Activated CD4-positive, alpha-beta T cell treated with anti-CD3 and anti-CD28 coated beads, Interleukin-2, amount 50 U/mL, for 1 hour (primary cell): ENCODE measurements at places on chromosomes 6 and 20.

DNA sequence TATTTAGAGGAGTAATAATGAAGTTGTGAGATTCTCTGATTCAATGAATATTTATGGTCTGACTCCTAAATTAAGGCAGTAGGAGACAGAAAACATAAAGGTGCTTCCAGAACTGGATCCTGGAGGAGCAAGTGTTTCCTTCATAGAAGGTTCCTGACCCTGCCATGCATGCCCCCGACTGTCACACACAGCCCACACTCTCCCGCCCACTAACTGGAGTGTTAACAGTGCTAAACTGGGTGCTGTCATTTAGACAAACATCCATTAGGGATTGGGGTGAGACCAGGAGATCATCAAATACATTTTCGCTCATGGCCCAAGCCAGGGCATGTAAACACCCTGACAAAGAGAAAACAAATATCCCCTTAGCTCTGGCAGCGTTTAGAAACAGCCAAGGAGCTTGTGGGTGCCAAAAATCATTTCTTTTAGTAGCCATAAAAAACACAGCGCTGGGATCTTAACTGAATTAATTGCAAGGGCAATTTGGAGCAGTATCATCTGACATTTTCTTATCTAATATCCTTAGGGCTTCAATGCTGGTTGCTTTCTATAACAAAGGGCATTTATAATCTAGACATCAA, 46.8 kb downstream of the INSM1 start:
- no peak for DNase-seq

DNA sequence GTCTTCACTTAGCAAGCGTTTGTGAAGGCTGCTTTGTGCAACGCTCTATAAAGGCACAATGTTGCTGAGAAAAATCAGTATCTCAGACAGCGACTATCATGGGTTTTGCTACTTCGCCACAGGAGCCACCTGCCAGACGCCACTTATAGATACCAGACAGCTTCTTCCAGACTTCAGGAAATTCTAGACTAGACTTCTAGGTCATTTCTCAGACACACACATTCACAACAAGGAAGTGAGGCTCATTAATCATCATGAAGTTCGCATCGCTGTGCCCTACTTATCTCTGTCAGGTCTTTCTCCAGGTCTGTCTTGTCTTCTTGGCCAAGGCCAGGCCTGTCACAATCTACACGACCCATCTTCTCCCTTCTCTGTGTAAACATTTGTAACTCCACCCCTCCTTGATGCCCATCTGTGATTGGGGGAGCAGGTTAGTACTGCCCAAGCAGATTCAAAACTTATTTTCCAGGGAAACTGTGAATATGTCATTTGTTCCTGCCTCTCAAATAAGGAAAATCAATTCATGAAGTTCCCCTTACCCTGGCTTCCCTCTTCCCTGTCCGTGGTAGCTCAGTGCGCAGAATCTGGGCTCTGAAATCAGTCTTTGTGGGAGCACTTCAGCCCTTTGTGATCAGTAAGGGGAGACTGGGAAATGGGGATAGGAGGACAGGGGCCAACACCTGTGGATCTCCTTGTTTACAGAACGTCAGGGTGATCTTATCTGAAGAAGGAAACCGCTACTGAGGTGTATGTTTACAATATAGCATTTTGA, 115.5 kb downstream of the TNFAIP3 start:
- DNase-seq = no peak

DNA sequence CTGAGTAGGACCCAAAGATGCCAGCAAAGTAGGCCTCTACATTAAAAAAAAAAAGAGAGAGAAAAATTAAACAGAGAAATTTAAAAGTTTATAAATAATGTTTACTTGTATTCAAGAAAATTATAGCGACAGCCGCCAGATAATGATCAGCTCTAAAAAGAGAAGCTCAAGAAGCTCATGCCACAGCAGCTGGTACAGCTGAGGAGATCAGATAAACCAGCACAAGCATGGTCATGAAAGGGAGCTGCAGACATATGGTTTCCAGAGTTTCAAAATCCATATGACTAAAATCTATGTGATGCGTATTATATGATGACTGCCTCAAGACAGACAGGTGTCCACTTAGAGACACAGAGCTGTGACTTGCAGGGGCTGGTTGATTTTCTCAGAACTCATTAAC, 13.6 kb upstream of the HLA-C start:
- no peak for DNase-seq

DNA sequence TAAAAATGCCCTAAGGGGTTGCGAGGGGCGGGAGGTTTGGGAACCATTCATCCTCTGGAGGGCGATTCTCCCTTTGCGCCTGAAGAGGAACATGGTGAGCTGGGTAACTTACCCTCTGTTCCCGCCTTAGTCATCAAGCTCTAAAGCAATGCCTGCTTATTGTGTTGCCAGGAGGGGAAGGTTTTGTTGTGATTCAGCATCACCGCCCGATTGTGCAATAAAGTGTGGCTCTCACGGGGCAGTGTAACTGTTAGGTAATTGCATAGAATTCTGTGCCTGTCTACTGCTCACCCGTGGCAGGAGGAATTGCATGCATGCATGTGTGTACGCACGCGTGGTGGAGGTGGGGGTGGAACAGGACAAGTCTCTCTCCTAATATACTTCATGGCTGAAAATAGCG, 95.5 kb upstream of the AGPAT4 start:
- no peak for DNase-seq

- DNase-seq = no peak
These were observed 82.2 kb downstream of the MYO6 start for GRCh38 chr6:75830959-75831885.

DNA sequence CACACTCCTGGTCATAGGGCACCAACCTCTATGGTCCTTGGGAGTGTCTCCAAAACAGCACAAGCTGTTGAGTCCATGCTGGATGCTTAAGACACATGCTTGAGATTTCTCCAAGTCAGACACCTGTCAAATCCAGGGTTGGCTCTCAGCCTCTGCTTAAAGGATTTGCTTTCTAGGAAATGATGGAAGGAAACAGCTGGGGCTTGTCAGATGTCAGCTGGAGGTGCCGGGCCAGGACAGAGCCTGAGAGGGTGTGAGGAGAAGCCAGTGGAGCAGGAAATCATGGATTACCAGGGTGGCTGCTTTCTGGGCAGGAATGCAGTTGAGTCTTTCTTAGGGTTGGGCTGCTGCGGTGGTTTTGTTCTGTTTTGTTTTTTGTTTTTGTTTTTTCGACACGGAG, 83.0 kb upstream of the FAM184A start:
- DNase-seq = no peak

GRCh38 chr6:135195522-135195921, 14.4 kb downstream of the MYB start:
- no peak for DNase-seq

GRCh38 chr6:3208775-3209113, 18.7 kb downstream of the TUBB2B start:
- no peak for DNase-seq

DNA sequence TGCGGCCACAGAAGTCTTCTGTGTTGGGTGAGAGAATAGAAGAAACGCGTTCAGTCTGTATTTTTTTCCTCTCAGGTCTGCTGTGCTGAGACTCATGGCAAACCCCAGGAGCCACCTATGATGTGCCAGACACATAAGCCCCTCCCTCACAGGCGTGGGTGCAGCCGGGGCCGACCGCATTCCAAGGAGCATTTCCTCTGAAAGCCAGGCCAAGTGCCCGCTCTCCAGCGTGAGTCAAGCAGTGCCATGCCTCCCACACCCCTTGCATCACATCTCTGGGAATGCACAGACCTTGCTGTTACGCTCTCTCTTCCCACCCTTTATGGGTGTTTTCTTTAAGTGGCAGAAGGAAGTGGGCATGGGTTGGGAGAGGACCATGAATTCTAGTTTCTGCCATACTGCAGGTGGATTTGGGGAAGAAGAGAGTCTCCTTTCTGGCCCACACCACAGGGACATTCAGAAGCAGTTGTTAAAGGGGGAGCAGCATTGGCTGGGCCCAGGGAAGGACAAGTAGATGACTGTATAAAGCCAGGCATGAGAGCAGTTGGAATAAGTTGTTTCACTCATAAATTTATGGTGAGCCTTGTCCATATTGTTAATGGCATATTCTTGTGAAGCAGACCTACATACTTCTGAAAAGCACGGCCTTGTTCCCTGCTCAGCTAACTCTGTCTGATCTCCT, 37.1 kb upstream of the TFAP2A start:
- DNase-seq = no peak

- no peak for DNase-seq
These were observed 52.1 kb downstream of the IYD start for GRCh38 chr6:150420926-150421325.

DNA sequence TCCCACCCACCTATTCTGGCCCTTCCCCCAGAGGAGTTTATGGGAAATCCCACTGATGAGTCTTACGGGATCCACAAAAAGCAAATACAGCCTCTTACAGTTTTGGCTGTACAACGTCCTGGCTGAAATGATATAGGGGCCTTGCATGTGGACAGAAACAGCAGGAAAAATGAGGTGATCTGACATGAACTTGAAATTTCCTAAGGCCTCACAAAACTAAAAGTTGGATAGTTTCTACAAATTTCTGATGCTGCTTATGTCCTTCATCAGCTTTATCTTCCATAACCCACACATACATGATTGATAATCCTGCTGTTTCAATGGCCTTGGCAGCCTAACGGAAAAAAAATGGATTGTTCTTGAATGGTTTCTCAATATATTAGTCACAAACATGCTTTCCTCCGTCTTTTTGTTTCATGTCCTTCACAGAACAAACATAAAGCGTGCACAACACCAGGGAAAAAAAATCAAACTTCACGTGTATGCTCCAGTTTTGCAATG, 118.8 kb downstream of the BMP5 start:
- no peak for DNase-seq

DNA sequence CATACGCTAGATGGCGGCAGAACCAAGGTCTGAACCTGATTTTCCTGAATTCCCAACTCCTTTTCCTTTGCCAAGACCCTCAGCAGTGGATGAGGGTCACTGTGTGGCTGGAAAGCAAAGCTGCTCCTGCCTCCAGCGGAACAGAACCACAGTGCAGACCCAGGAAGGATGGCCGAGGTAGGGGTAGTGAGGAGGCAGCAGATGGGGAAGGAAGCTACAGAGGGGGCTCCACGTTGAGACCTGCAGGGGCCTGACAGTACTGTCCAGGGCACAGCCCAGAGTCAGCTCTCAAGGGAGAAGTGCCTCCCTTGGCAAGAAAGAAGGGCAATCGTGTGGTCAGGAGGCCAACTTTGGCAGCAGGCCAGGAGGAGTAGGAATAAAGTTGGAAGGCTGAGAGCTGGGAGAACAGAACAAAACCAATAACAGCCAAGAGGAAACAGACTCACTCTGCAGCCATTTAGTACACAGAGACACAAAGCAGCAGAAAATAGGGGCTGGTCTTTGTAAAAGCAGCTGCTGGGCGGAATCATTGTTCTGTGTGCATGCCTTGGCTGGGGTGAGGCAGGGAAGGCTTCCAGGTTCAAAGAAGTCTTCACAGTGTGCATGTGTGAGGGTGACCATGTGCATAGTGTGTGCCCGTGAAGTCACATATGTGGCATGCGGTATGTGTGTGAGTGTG, 3.1 kb downstream of the GABRR2 start:
- no peak for DNase-seq

GRCh38 chr6:51382847-51383246, 564.2 kb downstream of the TFAP2B start:
- no peak for DNase-seq

- peak; percentile 13 for DNase-seq
These were observed 8.4 kb upstream of the ABHD12 start for GRCh38 chr20:25399037-25399430.

GRCh38 chr6:123681957-123682462, 45.3 kb upstream of the TRDN start:
- no peak for DNase-seq

- peak; percentile 2 for DNase-seq
These were observed 5.6 kb upstream of the SYNE1 start for GRCh38 chr6:152642578-152643375.

DNA sequence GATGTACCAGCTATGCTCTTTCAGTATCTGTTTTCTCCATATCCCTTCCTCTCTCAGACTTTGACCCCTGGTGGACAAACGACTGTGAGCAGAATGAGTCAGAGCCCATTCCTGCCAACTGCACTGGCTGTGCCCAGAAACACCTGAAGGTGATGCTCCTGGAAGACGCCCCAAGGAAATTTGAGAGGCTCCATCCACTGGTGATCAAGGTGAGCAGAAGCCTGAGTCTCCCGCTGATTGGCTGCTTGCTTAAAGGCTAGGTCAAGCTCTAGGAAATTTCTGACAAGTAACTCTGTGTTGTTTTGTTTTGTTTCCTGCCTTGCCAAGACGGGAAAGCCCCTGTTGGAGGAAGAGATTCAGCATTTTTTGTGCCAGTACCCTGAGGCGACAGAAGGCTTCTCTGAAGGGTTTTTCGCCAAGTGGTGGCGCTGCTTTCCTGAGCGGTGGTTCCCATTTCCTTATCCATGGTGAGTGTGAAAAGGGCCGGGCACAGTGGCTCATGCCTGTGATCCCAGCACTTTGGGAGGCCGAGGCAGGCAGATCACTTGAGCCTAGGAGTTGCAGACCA, 28.6 kb downstream of the C6orf89 start:
- peak; percentile 24 for DNase-seq

- no peak for DNase-seq
These were observed 3.3 kb downstream of the PI16 start for GRCh38 chr6:36957773-36958271.

- DNase-seq = no peak
These were observed 466.1 kb downstream of the BTBD3 start for GRCh38 chr20:12383821-12384220.

- no peak for DNase-seq
These were observed 8.5 kb upstream of the PSMG4 start for GRCh38 chr6:3250231-3250675.

- no peak for DNase-seq
These were observed 11.8 kb upstream of the SPAG4 start for GRCh38 chr20:35603695-35604448.

- no peak for DNase-seq
These were observed 74.2 kb downstream of the EZR start for GRCh38 chr6:158744986-158745430.

DNA sequence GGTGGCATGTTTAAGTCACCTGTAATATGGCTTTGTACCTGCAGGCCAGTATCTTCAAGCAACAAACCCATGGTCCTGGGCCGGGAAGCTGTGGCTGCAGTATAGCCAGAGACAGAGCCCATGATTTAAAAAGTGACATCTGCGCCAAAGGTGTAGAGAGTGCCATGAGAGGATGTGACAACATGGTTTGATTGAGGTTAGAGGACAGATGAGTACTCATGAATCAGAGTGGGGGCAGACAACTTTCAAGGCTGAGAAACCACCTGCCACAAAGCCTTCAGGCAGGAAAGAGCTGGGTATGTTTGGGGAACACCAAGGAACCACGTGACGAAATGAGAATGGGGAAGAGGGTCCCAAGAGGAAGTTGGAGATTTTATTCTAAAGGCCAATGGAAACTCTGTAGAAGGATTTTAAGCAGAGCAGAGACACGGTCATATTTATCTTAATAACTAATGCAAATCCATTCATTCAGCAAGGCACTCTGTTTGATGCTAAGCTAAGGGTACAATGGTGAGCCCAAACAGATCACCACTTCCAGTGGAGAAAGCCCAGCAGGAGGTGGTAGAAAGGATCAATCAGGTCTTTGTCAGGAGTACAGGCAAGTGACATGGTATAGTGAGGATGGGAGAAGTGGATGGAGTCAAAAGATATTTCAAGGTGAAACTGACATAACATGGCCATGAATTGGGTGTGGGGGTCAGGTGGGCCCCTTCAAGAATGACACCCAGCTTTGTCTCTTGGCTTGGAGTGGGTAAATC, 3.4 kb upstream of the MICAL1 start:
- no peak for DNase-seq

GRCh38 chr20:20628314-20628713, 84.1 kb downstream of the RALGAPA2 start:
- DNase-seq = no peak
